MM.1S (cell line): ENCODE measurements at places on chromosomes 3 and 15.

DNA sequence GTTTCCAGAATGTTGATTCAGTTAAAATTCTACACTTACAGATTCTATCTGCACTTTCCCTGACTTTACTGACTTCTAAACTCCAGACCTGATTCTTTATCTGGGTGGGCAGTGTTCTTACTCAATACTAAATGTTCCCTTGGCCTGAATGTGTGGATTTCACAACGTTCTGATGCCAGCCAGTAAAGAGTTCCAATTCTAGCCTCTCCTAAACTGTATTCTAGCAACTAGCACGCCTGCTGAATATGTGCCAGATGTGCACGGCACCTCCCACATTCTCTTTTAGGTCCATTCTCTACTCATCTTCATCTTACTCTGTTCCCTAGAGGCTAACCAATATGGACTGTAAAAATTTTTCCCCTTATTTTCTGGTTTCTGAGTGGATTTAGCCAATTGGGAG, 479.5 kb upstream of the AGTR1 start:
- H3K4me1 ChIP-seq, result no peaks in the 10 kb centered on the region
- no peak for DNase-seq
- H3K27ac ChIP-seq, result no peak overlapping the region
- no peaks in the 10 kb centered on the region for H3K36me3 ChIP-seq
- H3K4me3 ChIP-seq, result no peak overlapping the region

DNA sequence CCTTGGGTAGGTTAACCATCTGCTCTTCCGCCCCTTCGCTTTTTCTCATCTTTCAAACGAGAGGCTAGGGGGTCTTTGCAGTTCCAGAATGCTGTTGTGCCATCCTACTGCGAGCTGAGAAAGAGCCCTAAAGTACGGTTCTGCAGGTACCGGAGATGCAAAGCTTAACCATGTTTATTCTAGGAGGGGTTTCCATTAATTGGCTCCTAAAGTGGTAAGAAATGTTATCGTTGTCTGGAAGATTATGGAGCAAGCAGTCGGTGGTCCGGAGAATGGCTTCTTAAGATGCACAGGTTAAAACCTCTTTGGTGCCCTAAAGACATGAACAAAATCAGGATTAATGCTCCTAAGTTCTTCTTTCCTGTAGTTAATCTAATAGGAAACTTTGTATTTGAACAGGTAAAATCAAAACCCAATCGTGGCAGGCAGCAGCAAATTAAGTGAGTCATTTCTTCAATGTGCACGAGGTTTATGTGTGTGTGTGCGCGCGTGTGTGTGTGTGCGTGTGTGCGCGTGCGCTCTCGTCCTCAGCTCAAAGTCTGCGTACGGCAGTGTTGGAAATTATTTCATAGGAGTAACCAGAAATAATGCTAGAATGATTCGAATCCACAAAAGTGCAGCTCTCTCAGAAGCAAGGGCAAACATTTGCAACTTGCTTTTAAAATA, 772 bp downstream of the FAM81A start:
- peak overlapping the region; percentile 51 for H3K4me3 ChIP-seq
- no peak overlapping the region for H3K27ac ChIP-seq
- no peaks in the 10 kb centered on the region for H3K4me1 ChIP-seq
- DNase-seq, result no peak
- H3K36me3 ChIP-seq, result no peaks in the 10 kb centered on the region

- H3K27ac ChIP-seq, result no peak overlapping the region
- no peaks in the 10 kb centered on the region for H3K36me3 ChIP-seq
- DNase-seq, result no peak
- H3K27me3 ChIP-seq, result no peaks in the 10 kb centered on the region
- no peaks in the 10 kb centered on the region for H3K4me1 ChIP-seq
- no peak overlapping the region for H3K4me3 ChIP-seq
Observed at GRCh38 chr3:122395582-122395981, 11.6 kb downstream of the FAM162A start.

DNA sequence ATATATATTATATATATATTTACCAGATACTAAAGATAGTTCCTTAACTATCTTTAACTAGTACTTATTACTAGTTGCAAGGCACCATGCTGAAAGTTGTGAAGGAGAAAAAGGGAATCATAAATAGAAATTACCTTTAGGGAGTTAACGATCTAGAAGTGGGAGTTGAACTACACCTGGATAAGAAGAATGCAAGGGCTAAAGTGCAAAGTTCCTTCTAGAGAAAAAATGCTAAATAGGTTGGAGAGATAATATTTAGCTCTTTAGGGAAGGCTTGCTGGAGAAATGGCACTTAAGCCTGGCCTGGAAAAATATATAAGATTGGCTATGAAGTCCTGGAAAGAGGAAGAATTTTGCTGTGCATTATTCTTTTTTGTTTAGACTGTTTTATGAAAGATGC, 130.6 kb upstream of the IGSF10 start:
- no peaks in the 10 kb centered on the region for H3K27me3 ChIP-seq
- no peak overlapping the region for H3K4me3 ChIP-seq

GRCh38 chr15:47787875-47788274, 70.6 kb downstream of the SEMA6D start:
- DNase-seq, result no peak
- H3K27me3 ChIP-seq, result no peaks in the 10 kb centered on the region
- H3K27ac ChIP-seq, result no peak overlapping the region
- H3K36me3 ChIP-seq, result no peaks in the 10 kb centered on the region

- H3K36me3 ChIP-seq, result no peaks in the 10 kb centered on the region
- no peak overlapping the region; the same call in 1 of the 2 replicates for H3K4me3 ChIP-seq
- DNase-seq, result no peak
- H3K27ac ChIP-seq, result no peak overlapping the region
Observed at GRCh38 chr15:64836023-64836536, 5.6 kb upstream of the PLEKHO2 start.

DNA sequence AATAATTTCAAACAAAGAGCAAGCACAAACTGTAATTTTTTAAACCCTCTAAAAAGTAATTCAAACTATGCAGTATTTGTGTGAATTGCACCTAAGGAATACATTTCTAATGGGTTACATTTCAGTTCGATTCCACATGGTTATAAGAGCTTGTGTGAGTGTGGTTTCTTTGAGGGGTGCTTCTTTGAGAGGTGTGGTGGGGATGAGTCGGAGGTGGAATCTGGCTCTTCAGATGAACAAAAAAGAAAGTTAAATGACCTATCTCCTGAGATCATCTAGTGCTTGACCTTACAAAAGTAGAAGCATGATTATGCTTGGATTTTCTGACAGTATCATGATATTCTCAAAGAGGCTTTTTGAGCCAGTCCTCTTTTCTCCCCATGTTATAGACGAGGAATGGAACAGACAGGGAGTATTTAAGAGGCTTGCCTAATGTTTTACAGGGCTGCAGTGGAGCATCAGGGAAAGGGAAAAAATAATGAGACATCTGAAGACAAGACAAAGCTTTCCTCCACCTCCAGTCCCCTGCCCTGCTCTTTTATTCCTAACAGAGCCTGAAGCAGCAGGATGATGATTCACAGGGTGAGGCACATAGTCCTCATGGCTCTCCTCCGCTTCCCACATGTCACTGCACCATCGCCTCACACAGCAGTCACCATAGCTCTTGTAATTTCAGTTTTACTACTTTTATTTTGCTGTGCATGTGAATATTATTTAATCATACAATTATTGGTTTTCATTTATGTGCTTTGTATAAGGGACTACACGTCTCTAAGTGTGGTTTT, 82.0 kb downstream of the LYSMD4 start:
- H3K4me3 ChIP-seq, result no peak overlapping the region
- H3K36me3 ChIP-seq, result no peaks in the 10 kb centered on the region; the same call in 1 of the 2 replicates
- no peaks in the 10 kb centered on the region for H3K27me3 ChIP-seq
- H3K4me1 ChIP-seq, result no peaks in the 10 kb centered on the region
- H3K27ac ChIP-seq, result no peak overlapping the region

DNA sequence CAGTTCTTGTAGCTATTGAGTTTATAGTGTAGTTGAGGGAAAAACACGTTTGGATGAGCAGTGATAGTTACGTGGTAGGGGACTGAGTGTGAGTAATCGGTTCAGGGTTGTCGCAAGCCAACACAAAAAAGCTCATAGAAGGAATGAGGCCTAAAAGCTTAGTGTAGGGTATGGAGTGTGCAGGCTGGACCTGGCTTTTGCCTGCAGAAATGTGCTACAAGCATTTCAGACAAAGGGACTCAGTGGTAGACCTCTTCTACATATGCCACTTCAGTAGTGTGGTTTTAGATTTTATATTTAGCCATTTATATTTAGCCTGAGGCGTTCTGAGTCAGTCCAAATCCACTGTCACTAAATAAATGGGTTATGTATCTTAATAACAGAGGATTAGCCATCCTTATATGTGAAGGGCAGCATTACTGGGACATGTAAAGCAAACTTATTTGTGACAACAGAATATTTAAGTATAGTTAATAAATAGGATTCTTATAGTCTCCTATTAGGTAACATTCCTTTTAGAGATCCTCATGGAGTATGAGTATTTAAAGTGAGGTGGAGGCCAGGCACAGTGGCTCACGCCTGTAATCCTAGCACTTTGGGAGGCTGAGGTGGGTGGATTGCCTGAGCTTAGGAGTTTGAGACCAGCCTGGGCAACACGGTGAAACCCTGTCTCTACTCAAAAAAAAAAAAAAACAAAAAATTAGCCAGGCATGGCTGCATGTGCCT, 21.8 kb downstream of the ATP2C1 start:
- no peaks in the 10 kb centered on the region for H3K27me3 ChIP-seq
- no peak overlapping the region for H3K4me3 ChIP-seq
- DNase-seq, result no peak
- H3K4me1 ChIP-seq, result 0 out of 2 replicates have a peak, but pooled peaks cover 6% of the 10 kb centered on the region

DNA sequence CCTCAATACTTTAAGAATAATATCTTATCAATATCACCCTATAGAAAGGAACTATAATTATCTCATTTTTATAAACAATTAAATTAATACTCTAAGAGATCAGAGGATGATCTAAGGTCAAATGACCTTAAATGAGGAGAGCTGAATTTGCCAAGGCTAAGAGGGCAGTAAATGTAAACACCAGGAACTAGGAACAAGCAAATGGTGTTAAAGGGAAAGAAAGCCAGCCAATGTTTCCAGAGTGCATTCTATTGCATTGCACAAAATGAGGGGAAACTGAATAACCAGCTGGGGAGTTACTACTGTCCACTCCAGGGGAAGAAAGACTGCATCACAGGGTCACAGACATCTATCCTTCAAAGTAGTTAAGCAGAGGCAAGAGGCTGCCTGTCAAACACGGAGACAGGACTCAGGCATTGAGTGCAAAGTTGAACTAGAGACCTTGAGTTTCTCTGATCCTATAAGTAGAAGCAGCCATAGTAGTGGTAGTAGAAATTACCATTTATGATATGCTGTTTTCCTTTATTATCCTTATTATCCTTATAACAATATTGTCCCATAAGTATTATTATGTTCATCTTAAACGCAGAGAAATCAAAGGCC, 466.4 kb downstream of the MAGI1 start:
- H3K36me3 ChIP-seq, result no peaks in the 10 kb centered on the region
- H3K4me3 ChIP-seq, result no peak overlapping the region
- H3K4me1 ChIP-seq, result no peaks in the 10 kb centered on the region

- no peak overlapping the region for H3K4me3 ChIP-seq
- no peak for DNase-seq
- no peaks in the 10 kb centered on the region for H3K27me3 ChIP-seq
- no peak overlapping the region for H3K27ac ChIP-seq
Observed at GRCh38 chr3:59737241-59737640, 687.4 kb upstream of the CFAP20DC start.

- H3K27ac ChIP-seq, result no peak overlapping the region
- no peaks in the 10 kb centered on the region for H3K27me3 ChIP-seq
- DNase-seq, result no peak
- no peak overlapping the region for H3K4me3 ChIP-seq
Observed at GRCh38 chr3:155938409-155938808, 68.0 kb downstream of the GMPS start.
